ENCODE measurements at places on chromosomes 5 and 9. TPM values are rescaled to one million over a fixed set of nuclear protein-coding genes. Genes with fewer than 3 reads are reported as not detected.

C9orf153 gene
- not detected for total RNA-seq

NSD1 gene
- total RNA-seq: 15.6 TPM

UNC5A gene
- total RNA-seq: not detected

PDZD2 gene
- total RNA-seq: 1.3 TPM

TPD52L3 gene
- total RNA-seq: not detected

TIGD6 gene
- 2.9 TPM for total RNA-seq

CACNA1B gene
- total RNA-seq: under 0.01 TPM

SOHLH1 gene
- total RNA-seq: not detected

DENND1A gene
- total RNA-seq: 17.2 TPM

ANXA6 gene
- total RNA-seq: 405 TPM

PCDHA9 gene
- not detected for total RNA-seq

EPB41L4B gene
- 0.45 TPM for total RNA-seq

PHYHD1 gene
- total RNA-seq: 15.9 TPM

PTGER4 gene
- total RNA-seq: 26.6 TPM

SLC12A7 gene
- 4.7 TPM for total RNA-seq
